ENCODE measurements at places on chromosomes 6 and 20. TPM values are rescaled to one million over a fixed set of nuclear protein-coding genes. Genes with fewer than 3 reads are reported as not detected.

AVP gene
- total RNA-seq, result not detected

ZNF343 gene
- 9.5 TPM for total RNA-seq

DNA sequence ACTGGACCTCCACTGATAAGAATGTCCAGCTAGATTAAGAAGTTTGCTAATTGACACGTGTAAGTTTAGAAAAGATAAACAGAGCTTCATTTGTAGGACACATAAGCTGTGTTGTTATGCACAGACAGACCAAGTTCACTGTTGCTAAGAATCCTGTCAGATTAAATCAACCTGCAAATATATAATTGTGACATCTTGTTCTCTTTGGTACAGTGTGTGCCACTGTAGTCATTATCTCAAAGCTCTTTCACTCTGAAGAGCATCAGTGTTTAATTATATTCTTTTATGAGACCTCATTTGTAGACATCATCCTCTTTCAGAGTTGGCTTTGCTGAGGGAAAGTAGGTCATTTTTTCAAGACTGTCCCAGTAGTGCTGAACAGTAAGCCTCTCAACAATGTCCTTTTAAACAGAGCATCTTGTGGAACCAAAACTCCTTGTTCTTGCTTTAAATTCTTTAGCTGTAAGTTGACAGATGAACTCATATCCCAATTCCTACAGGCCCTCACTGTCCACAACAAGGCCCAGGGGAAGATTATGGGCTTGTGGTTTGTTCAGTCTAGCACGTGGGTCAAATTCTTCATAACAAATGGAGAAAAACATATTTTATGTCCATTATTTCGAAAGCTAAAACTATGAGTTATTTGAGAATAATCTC is 252.4 kb downstream of the HDGFL1 start:
- DNase-seq, result no peak

DNA sequence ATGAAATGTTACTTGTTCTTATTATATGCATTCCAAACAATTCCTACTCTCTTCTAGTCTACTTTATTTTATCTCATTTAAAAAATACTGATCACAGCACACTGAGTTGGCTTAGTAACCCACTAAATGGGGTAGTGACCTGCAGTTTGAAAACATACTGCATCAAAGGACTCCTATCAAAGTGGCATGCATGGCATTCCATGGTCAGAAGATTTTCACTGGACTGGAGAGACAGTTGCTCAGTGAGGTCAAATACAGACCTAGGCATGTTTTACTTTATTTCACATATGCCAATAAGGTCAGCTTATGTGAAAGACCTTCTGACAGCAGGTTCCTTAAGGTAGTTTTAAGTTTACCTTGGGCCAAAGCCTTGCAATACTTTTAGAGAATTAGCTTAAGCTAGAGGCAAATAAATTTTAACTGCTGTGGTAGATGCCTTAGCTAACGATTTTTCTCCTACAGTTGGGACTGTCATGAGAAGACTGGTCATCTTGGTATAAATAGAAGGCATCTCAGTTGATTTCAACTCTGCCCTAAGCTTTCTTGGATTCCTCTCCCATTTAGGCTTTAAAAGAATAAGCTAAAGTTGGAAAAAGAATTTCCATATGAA is 35.1 kb downstream of the TPD52L1 start:
- DNase-seq, result no peak

GRCh38 chr6:12105271-12105670 is 93.2 kb downstream of the HIVEP1 start:
- no peak for DNase-seq

GRCh38 chr6:80179695-80180094 is 73.2 kb downstream of the BCKDHB start:
- DNase-seq, result no peak

GRCh38 chr6:160265869-160266476 is 7.4 kb upstream of the SLC22A2 start:
- DNase-seq, result no peak
